ENCODE measurements at places on chromosomes 7 and 10.

DNA sequence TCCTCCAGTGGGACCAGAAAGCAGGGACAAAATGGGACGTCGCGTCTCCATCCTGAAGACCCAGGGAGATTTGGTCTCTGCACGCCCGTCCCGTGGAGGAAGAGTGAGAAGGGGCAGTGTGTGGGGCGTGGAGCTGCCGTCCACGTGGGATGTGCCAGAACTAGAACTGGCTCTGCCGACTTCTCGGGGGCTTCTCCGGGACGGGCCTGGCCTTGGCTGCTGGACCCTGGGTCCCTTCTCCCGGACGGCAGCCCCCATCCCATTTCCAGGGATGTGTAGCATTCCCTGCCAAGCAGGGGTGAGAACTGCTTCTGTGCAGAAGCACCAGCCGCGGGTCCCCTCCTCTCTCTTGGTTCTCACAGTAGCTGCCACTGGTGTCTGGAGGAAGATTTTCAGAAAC is 18.8 kb upstream of the DPYSL4 start:
- no peak for DNase-seq

- no peak for DNase-seq
These were observed 6.2 kb upstream of the PIK3CG start for GRCh38 chr7:106858618-106859532.

DNA sequence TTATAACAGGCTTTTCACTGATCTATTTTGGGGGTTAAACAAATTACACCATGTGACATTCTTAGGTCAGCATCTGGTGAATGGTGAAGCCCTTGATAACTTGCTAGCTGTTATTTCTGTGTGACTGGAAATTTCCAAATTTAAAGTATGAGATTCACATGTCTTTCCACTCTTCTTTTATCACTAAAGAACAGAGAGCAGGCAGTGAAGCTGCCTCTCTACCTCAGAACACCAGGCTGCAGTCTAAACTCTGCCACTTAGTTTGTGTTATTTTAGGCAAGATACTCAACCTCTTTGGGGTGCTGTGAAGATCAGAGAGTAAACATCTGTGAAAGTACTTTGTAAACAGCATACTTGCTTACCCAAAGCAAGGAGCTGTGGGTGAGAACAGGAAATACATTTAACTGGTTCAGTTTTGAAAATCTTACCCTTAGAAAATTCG is 15.5 kb upstream of the SP4 start:
- DNase-seq = no peak

DNA sequence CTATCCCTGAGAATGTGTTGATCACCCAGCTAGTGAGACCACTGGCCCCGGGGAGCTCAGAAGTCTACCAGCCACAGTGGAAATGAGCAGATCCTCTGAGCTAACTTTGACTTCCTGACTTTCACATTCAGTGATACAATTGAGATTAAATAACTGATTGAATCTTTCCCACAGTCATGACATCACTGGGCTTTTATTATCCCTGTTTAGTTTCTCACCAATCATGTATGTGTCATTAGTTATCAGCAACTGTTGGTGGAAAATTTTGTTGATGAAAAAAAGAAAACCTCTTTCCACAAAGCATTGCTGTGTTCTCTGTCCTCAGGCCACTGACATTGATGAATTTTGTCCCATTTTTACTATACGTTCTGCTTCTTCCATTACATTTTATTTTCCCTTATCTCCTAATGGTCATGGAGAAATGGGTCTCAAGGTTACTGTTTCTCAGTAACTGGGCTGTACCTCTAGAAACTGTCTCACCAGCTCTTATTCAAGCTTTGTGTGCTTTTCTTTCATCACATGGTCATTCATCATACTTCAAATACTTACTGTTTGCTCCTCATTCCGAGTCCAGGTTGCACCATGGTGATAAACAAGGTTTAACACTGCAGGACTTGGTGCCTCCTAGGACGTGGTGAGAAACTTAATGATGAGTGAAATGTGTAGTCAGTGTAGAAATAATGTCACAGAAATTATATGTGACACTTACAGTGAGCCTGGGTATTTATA is 304.7 kb downstream of the CDK14 start:
- DNase-seq = no peak

- DNase-seq = no peak
These were observed 58.8 kb upstream of the AKR1E2 start for GRCh38 chr10:4767033-4767814.

DNA sequence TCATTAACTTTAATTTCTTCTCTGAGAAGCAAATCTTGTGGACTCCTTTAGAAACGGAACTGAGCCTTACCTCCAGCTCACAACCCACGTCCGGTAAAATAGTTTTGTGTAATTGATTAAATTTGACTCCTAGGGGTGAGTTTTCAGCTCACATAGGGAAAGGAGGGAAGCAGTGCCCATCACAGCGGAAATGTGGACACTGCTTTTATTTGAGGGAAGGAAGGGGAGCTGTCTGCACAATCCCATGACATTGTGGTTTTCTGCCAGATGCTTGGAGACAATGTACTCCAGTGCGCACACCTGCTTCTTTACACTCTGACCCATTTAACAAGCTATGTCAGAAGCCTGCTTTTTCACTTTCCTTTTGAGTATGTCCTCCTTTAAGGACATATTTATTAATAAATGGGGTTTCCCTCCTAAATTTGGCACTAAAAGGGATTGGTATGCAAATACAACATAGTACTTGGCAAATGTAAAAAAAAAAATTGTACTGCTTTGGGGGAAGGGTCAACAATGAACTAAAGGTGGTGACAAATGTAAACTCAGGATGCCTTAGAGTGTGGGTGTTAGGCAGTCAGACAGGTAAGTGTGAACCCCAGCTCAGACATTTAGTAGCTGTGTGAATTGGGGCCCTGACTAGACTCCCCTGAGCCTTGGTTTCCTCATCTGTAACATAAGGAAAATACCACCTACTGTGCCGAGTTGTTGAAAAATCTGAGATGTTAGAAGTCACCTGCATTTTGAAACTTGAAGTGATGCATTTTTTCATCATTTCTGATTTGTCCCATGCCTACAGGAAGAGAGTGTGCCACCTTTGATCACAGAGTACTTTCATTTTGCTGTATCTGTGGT is 90.2 kb upstream of the KLF6 start:
- no peak for DNase-seq

- DNase-seq = no peak
These were observed 118.6 kb downstream of the SH3PXD2A start for GRCh38 chr10:103736763-103737162.

GRCh38 chr10:54702583-54703485 is 98.2 kb downstream of the PCDH15 start:
- DNase-seq = no peak

GRCh38 chr10:113891476-113891875 is 37.0 kb downstream of the NHLRC2 start:
- no peak for DNase-seq

GRCh38 chr7:66627881-66628360 is 760 bp upstream of the KCTD7 start:
- DNase-seq = peak; percentile 2

GRCh38 chr10:34010891-34011290 is 676.4 kb upstream of the NRP1 start:
- no peak for DNase-seq

DNA sequence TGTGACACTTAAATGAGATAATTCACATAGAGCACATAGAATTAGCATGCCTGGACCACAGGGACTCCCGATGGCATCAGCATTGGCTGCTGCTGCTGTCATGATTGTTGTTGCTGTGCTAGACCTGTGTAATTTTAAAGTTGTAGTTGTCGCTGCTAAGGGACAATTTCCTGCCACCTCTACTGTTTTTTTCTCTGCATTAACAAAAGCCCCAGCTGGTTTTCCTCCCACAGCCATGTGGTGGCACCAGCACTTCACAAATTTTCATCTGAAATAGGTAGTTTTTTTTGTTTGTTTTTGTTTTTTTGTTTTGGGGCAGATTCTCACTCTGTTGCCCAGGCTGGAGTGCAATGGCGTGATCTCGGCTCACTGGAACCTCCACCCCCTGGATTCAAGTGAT is 25.4 kb upstream of the PRXL2A start:
- no peak for DNase-seq

- DNase-seq = peak; percentile 82
These were observed 67.4 kb downstream of the HHEX start for GRCh38 chr10:92757066-92757710.

DNA sequence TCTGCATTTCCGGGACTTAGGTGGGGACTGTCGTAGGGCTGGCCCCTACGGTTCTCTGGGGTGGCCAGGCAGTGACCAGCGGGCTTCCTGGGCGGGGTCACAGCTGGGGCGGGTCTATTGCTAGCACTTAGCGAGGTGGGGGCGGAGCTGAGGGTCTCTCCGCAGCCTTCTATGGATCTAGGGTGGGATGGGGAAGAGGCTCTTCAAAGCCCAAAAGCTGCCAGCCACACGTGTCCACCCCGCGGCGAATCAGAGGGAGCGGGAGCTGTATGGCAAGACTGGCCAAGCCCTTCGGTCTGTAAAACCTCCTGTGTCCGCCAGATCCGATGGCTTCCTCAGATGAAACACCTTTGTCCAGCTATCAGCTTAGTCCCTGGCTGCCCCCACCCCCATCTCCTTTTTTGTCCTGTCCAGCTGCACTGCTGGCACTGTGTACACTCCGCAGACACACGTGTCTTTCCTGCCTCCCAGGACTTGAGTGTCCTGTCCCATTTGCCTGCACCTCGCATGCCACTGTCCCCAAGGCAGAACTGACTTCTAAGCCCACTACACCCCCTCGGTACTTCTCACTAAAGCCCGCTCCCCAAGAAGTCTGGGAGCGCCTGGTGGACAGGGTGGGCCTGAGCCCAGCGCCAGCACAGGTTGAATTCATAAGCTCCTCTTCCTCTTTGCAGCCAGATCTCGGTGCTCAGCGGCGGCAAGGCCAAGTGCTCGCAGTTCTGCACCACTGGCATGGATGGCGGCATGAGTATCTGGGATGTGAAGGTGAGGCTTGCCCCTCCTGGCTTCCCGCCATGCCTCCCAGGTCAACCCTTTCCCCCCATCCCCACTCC is 14.8 kb downstream of the PDAP1 start:
- DNase-seq = no peak

DNA sequence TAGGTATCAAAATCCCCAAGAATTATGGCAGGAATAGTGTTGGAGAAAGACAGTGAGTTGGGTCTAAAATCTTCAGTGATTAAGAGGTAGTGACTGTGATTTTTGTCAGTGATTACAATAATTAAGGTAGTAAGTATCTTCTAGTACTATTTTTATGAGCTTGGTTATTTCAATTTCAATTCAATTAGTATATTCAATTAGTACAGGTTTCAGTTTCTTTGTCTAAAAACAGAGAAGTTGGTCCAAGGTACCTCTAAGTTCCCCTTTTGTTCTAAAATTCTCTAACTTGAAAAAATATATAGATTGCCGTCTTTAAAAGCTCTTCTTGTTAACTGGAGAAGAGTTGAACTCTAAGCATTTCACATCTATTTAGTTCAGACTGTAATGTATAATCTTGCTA is 82.9 kb downstream of the OTUD1 start:
- no peak for DNase-seq

DNA sequence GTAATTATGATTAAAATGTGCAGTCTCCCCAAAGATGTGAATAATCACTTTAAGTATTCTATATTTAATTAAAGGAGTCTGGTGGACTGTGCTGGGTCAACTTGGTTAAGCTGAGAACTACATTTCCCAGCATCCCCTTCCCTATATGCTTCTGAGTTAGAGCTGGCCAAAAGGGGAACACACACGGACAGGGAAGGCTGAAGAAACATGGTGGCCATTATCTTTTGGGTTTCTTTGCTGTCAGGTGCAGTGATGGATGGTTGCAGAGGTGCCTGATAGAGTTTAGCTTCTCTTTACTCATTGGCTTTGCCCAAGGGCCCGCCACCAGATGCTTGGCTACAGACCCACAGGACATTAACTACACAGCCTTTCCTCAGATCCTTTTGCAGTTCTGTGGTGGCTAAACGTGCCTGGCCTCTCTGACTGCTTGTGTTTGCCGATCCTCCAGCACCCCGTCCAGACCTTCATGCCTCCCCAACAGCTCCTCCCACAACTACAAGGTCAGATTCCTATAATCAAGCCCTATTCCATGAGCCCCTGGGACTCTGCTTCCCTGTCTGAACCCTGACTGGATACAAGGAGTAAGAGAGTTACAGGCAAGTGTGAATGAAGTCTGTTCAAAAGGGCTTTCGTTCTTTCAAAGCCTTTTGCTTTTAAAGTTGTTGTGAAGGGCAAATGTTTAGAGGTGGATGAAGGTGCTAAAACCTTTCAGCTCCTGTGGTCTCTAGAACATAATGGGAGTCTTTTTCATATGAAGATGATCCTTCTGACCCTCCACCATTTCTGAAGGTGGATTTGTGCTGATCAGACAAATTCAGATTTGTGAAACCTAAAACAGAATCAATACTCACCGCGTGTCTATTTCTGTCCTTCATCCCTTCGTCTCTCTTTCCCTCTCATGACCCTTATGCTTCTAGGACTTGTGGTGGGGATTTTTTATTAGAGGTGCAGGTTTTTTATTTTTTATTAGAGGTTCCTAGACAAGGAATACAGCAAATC is 21.5 kb downstream of the BUB3 start:
- no peak for DNase-seq

GRCh38 chr7:82264783-82265305 is 178.7 kb downstream of the CACNA2D1 start:
- DNase-seq = no peak

- DNase-seq = no peak
These were observed 64.0 kb upstream of the KLF6 start for GRCh38 chr10:3848775-3849635.

GRCh38 chr7:129240119-129240820 is 15.4 kb downstream of the AHCYL2 start:
- DNase-seq = no peak

GRCh38 chr7:30635798-30636197 is 41.1 kb downstream of the GARS1 start:
- no peak for DNase-seq

- no peak for DNase-seq
These were observed 11.7 kb downstream of the TRIM56 start for GRCh38 chr7:101096957-101097347.

GRCh38 chr7:106486331-106486730 is 174.6 kb downstream of the CCDC71L start:
- no peak for DNase-seq

- no peak for DNase-seq
These were observed 114.8 kb upstream of the ARID5B start for GRCh38 chr10:61786728-61787127.

DNA sequence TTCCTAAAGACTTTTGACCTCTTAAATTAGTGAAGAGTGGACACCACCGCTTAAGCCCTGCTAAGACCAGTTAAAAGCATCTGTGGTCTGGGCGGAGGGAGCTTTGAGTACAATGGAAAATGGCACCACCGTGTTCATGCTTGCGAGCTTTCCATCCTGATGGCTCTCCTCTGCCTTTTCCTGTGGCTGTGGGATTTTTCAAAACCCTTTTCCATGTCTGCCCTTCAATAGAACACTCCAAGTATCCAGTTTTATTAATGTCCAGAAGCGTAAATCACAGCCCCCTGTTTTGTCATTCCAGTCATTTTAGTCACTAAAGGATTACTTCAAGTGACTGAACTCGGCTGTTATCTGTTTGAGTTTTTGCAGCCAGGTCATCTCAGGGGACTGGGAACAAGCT is 181.8 kb downstream of the MGMT start:
- no peak for DNase-seq

DNA sequence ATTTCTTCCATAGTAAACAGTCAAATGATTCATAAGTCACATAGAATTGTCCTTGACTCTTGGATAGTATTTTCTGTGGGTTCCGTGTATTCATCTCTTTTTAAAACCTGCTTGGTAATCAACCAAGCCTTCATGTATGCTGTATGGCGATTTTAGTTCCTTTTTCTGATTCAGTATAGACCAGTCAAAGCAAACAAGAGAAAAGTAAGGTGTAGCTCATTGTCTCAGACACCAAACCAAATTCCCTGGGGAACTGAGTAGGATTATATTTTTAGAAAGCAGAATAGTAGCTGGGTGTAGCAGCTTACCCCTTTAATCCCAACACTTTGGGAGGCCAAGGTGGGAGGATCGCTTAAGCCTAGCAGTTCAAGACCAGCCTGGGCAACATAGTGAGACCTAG is 240.5 kb downstream of the BBS9 start:
- no peak for DNase-seq
